ENCODE measurements at places on chromosomes 16 and 17. TPM values are rescaled to one million over a fixed set of nuclear protein-coding genes. Genes with fewer than 3 reads are reported as not detected.

CIITA gene
- 0.12 TPM for total RNA-seq

DNA sequence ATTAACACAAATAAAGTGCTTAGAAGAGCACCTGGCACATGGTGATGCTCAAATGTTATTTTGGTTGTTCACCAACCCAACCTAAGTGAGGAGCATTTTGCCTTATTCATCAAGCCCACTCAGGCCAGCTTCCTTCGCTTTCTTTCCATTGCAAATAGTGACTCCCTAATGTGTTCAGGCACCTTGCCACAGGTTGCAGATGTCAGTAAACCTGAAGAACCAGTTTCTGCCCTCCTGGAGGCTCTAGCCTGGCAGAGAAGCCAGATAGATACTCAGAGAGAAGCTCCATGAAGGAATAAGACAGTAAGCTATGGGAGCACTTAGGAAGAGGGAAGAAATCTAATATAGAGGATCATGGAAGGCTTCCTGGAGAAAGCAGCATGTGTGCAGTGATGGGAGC lies 23.9 kb downstream of the GPR139 start:
- DNase-seq = no peak

DNA sequence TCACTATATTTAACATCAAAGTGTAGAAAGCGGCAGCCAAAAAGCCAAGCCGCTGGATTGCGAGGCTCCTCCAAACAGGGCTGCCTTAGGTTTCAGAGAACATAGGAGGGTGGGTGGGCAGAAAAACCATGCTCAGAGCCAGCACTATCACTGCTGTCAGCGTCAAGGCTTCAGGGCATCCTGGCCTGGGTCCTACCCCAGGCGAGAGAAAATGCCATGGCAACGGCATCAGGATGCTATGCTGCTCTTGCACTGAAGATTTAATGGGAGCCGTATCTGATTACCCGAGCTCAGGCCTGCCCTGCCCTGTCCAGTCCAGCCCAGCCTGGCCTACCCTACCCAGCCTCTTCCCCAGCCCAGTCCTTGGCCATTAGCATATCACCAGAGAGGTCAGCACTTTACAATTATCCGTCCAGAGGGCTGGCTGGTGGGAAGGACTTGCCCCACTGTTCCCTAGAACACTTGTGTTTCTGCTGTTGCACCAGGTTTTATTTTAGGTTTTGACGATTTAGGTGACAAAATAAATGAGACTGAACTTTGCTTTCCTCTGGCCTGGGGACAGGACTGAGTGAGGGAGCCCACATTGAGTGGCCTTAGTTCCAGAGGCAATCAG lies 61.1 kb downstream of the TOM1L2 start:
- DNase-seq = no peak

SYNRG gene
- total RNA-seq = 37.5 TPM

MILR1 gene
- total RNA-seq = 0.61 TPM

DNA sequence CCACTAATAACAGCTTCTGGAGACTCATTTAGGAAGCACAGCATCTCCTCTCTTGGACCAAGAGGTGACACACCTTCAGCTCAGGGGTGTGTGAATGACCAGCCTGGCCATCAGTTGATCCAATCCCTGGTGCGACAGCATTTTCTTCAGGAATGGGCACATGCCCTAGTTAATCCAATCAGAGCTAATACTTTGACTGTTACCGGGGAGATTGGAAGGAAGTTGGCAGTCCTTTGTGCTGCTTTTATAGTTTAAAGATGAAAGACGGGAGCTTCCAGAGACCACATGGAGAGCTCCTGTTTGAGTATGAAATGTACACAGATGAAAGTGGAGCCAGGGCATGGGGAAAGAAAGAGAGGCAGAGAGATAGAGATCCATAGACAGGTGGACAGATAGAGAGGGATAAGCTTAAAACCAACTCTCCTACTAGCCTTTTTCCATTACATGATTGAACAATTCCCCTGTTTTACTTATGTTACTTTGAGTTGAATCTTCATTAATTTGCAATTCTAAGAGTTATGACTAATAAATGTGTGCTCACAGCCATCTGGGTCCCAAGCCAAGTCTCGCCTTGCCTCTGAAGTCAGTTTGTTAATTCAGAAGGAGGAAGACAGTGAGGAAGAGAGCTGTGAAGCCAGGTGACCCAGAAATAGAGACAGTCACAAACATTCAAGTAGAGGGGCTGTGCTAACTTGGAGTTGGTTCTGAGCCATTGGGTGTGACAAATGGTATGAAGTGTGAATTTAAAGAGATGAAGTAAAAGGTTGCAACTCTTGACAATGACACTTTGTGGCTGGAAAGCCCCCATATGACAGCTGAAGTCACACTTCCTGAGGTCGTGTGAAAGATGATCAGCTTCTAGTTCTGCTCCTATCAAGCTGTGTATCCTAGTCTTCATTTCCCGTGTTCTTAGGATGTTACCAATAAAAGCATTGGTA lies 120.0 kb upstream of the GOT2 start:
- DNase-seq = no peak

Data from HFFc6 (cell line).